ENCODE measurements at places on chromosomes 16 and 17.

DNA sequence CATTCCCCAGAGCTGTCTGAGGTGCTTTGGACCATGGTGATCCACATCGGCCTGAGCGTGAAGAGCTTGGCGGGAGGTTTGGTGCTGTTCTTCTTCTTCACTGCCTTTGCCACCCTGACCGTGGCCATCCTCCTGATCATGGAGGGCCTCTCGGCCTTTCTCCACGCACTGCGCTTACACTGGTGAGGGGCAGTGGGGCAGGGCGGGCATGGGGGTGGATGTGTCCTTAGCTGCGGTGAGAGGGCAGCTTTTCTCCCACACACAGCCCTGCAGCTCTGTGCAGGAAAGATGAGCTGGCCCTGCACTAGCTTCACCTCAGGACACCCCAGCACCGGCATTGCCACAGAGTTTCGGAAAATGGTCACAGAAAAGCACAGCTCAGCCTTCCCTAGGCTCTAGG lies 21.8 kb upstream of the NAGLU start:
- no peak for DNase-seq

DNA sequence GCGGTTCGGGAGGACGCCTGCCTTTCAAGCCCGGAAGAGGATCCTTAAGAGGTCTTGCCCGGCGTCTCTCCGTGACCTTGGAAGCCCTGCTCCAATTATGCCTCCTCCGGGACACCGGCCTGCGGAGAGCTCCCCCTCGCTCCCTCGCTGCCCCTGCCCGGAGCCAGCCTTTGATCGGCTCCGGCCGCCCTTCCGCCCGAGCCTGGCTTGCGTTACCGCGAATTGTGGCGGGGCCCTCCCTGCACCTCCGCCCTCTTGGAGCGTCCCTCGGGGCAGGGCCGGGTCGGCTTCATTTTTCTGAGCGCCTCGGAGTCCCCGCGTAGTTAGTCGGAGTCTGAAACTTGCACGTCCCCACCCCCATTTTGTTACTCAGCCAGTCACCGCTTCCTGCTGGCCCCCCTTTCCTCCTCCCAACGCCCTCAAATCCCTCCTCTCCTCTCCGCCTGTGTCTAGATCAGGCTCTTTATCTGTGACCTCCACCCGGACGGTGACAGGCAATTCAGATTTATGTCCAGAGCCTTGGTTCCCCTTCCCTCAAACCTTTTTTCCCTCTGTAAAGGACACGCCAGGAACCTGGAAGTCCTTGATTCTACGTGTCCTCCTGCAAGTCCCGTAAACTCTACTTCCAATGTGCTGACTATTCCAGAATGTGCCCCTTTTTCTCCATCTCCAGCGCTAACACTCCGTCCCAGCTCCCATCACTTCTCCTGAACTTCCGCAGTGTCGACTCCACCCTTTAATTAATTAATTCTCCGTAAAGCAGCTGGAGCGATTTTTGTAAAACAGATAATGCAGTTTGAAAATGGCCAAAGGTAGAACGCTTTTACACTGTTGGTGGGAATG lies 569 bp upstream of the RABEP2 start:
- peak; percentile 95 for DNase-seq

GRCh38 chr16:53933407-53933806 lies 229.5 kb downstream of the FTO start:
- no peak for DNase-seq

DNA sequence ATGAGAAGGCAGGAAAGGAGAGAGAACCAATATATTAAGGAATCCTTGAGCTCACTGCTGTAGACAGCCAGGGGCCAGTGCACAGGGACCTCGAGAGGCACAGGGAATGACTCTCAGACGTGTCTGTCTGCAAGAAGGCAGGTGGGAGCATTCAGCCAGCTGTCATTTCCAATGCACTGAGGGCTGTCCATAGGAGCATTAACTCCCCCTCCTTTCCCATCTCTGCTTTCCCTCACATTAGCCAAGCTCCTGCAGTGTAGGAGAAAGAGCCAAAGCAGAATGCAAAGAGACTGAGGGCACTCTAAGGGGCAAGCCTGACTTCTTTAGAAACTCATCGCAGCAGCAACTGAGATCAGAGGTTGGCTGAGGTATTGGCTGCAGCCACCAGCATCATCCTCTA lies 218.3 kb downstream of the CDH13 start:
- DNase-seq: no peak

DNA sequence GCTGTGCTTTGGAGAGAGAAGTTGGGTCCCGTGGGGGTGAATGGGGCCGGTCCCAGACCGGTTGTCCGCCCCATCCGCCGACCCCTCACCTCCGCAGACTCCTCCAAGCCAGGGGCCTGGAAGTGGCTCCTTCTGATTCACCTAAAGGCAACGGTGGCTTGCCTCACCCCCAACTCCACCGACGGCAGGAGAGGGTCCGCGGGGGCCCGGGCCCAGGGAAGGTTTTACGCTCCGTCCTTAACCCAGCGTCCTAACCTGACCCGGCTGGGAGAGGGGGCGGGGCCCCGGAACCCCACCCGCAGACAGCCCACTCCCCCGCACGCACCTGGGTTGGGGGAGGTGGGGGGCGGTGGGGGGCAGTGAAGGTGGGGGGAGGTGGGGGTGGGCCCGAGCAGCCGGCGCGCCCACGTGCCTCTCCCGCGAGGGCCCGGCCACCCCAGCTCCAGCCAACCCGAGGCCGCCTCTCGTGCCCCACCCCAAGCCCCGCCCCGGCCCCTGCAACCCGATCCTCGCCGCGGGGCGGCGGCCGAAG lies 12.7 kb upstream of the CD300A start:
- DNase-seq: no peak

DNA sequence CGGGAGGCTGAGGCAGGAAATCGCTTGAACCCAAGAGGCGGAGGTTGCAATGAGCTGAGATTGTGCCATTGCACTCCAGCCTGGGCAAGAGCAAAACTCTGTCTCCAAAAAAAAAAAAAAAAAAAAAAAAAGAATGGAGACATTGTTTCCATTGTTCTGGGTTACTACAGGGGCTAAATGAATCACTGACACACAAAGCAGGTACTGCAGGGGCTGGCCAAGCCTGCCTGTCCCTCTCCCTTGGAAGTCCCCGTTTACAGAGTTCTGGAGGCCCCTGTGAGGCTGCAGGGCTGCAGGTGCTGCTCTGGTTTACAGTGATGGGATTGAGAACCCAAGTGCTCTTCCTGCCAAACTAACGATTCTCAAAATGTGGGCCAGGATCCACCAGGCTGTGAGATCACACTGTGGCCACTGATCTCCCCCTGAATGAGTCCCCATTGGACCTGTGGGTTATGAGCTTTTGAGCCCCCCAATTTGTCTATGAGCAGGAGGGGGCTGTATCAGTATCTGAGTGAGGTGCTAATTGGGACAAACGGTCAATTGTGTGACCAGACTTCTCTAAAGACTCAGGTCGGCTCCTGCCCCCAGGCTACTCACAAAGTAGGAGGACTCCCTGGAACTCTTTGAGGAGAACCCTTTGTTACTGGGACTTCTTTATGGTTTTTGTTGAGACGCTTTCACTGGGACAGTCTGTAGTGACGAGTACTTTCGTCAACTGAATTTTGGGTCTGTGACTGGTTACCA lies 39.0 kb downstream of the DNAH17 start:
- DNase-seq: no peak

GRCh38 chr17:28523186-28523585 lies 17.0 kb downstream of the FOXN1 start:
- DNase-seq: no peak

DNA sequence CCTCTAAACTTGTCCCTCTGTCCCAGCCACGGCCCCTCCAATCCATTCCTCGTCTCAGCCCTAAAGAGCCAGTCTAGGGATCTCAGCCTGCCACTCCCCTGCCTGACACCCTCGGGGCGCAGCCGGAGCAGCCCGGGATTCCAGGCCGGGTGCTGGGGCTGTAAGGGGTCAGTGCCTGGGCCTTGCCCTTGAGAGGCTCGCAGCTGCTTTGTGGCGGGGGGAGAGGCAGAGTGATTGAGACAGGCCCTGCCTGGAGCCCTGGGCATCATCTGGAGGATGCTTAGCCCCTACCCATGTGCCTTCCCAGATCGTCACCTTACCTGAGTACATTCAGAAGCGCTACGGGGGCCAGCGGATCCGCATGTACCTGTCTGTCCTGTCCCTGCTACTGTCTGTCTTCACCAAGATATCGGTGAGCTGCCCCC lies 8.3 kb downstream of the SLC5A10 start:
- no peak for DNase-seq

DNA sequence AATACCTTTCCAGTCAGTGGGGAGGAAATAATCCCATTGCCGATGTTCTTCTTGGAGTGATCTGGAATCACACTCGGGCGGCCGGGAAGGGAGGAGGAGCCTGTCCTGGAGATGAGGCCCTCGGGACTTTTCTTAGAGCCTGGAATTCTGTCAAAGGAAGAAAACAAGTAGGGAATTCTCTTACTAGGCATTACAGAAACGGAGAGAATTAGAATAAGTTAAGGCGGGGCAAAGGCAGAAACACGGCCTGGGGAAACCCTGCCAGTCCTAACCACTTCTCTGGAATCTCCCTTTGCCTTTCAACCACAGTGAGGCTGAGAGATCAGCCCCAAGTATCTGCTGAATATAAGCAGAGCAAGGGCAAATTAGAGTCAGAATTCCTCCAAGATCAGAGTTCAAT lies 27.8 kb downstream of the USP36 start:
- no peak for DNase-seq

- no peak for DNase-seq
These were observed 15.9 kb downstream of the TMEM92 start for GRCh38 chr17:50289991-50290702.

GRCh38 chr17:42023524-42024349 lies 3.8 kb downstream of the NKIRAS2 start:
- no peak for DNase-seq

DNA sequence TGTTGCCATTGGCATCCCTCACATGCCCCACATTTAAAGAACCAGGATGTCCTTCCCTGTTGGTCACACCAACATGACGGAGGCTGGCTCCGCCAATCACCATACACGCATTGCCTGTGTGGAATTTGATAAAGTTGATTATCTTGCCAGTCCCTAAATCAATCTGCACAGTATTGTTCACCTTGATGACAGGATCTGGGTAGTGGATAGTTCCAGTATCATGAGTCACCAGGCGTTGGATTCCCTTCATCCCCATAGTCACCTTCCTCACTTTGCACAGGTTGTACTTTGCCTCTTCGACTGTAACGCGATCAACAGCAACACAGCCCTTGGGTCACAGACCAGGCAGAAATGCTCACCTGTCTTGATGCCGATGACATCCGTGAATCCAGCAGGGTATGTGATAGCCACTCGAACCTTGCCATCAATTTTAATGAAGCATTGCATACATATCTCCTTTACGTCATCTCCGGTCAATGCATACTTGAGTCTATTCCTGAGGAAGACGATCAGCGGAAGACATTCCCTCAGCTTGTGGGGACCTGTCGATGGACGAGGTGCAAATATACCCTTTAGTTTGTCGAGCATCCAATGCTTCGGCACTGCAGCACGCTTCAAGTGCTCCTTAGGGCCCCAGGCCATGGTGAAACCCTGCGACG lies 14.2 kb downstream of the CTRB2 start:
- DNase-seq: no peak

- no peak for DNase-seq
These were observed 187.2 kb downstream of the FOXL1 start for GRCh38 chr16:86765389-86766026.

- no peak for DNase-seq
These were observed 75.2 kb upstream of the GSE1 start for GRCh38 chr16:85537795-85538401.

DNA sequence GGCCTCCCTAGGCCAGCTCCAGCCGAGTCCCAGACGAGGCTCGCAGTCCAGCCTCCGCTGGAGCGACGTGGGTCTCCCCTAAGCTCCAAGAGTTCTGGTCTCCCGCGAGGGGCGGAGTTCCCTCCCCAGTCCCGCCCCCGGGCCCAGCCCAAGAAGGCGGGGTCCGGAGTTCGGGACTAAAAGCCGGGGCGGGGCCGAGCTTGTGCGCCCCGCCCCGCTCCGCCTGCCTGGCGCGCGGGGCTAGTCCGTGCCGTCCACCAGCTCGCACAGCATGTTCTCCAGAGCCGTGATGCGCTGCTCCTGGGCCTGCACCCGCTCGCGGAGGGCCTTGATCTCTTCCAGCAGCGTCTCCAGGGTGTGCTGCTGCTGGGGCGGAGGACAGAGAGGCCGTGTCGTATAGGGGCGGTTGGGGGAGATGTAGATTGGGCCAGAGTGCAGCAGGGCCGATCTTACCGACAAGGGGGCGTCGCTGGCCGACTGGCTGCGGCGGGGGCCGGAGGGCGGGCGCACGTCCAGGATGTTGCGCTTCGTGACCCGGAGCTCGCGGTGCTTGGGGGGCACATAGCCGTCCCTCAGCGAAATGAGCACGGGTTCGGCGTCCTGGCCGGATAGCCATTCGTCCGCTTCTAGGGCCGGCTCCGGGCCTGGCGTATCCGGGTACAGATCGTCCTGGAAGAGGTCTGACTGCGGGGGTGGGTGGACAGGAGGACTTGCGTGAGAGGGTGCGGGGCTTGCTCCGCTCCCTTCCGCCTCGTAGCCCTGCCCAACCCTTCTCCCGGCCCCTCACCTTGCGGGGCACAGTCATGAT lies 7.0 kb downstream of the CORO6 start:
- peak; percentile 94 for DNase-seq
